Activated CD8-positive, alpha-beta T cell treated with anti-CD3 and anti-CD28 coated beads for 36 hours (primary cell): ENCODE measurements at places on chromosomes 3 and 15.
A peak's percentile ranks its signal among the peaks of the same experiment; 100 is the strongest.

DNA sequence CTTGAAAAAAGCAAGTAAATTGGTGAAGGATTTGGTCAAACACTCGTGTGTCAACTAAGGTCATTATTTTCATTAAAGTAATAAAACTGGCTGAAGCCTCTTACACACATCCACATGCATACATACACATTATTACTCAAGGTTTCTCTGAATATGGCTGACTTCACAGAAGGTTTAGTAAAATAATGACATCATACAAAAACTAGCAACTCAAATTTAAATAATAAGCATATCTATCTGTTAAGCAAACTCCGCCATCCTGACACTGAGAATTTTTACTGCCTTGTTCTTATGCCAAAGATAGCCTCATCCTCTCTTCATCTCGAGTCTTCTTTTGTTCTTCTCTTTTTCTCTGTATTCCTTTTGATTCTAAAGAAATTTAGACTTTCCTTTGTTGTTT, 739.1 kb downstream of the GBE1 start:
- no peak for DNase-seq

GRCh38 chr3:124881976-124882697, 5.0 kb downstream of the ITGB5 start:
- DNase-seq: no peak

GRCh38 chr15:25859838-25860645, 3.1 kb downstream of the ATP10A start:
- DNase-seq: peak; percentile 54

GRCh38 chr15:73900095-73900712, 26.1 kb upstream of the LOXL1 start:
- no peak for DNase-seq

GRCh38 chr15:59369597-59369996, 3.1 kb downstream of the MYO1E start:
- DNase-seq: no peak

- no peak for DNase-seq
These were observed 45.0 kb upstream of the SACM1L start for GRCh38 chr3:45644063-45644790.

DNA sequence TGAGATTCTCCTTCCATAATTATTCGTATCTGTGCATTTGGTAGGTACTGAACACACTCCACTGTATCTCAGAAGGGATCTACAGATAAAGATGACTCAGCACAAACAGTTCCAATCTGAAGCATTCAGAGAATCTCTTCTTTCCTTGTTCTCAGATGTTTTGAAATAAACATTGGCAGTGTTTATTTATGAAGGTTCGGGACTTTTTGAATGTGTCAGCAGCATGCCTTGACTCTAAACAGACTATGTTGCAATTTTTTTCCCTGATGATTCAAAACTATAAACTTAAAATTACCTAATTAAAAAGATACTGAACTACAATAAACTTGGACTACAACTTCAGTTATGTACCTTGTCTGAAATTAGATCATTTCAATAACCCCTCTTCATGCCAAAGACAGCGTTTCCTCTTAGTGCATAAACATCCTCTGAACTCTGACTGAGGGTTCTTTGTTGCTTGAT, 612.9 kb upstream of the TBL1XR1 start:
- no peak for DNase-seq

DNA sequence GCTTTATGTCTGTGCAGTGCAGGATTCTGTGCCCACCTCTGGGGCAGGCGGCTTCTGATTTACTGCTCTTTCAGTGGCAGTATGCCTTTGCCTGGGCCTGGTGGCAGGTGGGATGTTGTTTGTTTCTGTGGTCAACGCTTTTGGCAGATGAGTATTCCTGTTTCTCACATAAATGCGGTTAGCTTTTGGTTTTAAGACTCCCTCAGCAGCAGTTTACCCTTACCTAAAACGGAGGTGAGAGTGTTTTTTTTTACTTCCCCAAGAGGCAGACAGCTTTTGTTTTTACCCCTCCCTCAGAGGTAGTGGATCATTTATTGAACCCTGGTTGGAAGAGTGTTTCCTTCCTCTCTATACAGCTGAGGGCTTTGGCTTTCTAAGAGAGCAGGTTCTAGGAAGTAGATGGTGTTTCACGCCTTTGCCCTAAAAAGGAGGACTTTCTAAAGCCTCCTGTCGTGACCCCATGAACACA, 134.1 kb upstream of the PLSCR5 start:
- DNase-seq: no peak

DNA sequence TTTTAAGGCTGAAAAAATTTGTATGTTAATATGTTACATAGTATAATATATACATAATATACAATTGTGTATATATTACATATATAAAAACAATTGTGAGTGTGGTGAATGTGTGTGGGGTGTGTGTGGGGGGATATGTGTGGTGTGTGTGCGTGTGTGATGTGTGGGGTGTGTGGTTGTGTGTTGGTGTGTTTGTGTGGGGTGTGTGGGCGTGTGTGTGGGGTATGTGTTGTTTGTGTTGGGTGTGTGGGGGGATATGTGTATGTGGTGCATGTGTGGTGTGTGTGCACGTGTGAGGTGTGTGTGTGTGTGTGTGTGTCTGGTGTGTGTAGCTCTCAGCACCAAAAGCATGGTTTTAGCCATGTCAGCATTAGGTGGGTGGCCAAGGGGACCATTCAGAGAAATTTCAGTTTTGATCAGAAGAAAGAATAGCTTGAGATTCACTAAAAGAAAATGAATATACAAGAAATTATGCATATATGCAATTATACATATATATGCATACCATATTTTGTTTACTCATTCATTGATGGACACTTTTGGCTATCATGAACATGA, 118.9 kb downstream of the ALDH1A2 start:
- DNase-seq: no peak

DNA sequence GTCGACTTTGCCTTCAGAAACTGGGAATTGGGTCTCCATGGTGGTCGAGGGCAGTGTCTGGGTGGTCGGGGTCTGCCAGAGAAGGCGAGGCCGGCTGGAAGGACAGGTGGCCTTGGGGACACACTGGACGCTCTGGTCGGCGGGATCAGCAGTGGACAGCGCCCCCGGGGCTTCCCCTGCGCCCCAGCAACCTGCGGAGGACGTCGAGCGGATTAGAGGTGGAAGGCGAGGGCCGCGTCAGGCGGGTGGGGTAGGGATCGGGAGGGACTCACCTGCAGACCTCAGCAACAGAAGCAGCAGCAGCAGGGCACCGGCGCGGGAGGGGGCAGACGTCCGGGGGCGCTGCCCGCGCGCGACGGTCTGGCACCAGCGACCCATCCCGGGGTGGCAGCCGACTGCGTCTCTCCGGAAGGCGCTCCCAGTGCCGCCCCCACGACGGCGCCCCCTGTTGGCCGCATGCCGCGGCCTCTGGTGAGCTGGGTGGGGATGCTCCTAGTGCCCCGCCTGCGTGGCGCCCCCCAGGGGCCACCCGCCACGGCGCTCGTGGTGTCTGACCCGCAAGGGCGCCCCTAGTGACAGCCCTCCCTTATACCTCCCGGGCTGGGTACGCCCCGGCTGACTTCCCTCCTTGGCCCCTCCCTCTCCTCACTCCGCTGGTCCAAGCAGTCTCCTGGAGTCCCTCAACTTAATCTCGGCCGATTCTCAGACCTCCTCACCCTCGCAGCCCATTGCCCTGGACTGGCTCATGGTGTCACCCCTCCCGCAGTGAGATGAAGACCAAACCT, at the start of gene PRSS50:
PRSS50 (minus strand) TSS at position 423 of the 785 bp plus-strand sequence; CDS start at position 378, 45 bp downstream.
- DNase-seq: peak; percentile 59

- DNase-seq: peak; percentile 34
These were observed 36.1 kb downstream of the BNC1 start for GRCh38 chr15:83248151-83249029.

DNA sequence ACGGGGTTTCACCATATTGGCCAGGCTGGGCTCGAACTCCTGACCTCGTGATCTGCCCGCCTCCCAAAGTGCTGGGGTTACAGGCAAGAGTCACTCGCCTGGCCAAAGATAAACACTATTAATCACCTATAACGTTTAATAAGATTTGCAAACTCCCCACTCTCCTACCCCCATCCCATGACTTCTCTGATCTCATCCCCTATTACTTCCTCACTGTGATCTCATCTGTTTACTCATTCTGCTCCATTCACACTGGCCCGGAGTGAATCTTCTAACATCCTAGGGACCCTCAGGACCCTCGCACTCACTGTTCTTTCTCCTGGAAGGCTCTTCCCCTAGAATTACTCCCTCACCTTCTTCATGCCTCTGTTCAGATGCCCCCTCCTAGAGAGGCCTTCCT, 78.9 kb downstream of the DGKG start:
- no peak for DNase-seq

DNA sequence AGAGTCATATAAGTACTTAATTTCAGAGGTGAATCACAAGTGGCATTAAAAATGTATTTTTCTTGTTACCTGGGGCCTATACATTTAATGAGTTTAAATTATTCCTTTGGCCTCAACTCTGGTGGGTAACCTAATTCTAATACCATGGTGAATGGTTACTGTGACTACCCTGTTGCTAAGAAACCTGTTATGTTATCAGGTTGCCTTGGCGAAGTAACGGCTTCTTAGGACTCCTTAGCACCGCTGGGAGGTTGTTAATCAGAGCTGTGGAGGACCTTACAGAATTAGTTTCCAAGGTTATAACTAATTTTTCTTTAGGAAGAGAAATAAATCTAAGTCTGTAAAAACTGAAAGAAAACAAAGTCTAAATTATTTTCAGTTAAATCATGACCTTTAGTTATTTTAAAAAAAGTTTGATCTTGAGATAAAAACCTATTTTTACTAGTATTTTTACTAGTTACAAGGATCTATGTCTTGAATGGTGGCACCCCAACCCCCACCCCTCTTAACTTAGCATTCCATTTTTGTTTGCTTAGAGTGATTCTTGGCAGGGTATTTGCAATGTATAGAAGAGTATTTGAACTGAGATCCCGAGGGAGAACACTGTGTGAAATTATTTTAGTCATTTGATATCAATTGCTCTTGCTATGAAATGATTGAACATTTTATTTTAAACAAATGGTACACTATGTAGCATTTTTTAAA, 155.5 kb downstream of the FNDC3B start:
- DNase-seq: no peak

GRCh38 chr3:158395421-158395820, 175.6 kb upstream of the MLF1 start:
- no peak for DNase-seq

- no peak for DNase-seq
These were observed 484.4 kb downstream of the CNTN4 start for GRCh38 chr3:2583046-2583445.

GRCh38 chr3:168951368-168951767, 712.1 kb downstream of the MECOM start:
- DNase-seq: no peak

GRCh38 chr15:90451053-90451850, 63.2 kb downstream of the IQGAP1 start:
- no peak for DNase-seq

- DNase-seq: no peak
These were observed 73.8 kb downstream of the IQSEC1 start for GRCh38 chr3:12999147-13000140.

DNA sequence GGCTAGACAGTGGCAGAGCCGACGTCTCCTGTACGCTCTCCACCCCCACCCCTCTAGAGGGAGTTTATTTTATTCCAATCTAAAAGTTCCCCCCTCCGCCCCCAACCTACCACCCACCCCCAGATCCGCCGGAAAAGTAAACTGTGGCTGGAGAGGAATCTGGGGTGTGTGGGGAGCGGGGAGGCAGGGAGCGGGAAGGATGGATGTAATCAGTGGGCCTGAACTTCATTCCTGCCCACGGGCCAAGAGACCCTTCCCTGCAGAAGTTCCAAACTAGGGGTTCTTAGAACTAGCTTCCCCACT, 537 bp upstream of the CSRNP1 start:
- no peak for DNase-seq

GRCh38 chr3:116877968-116878367, 168.4 kb downstream of the TUSC7 start:
- no peak for DNase-seq
